NCI-H1048 (cell line): ENCODE measurements at places on chromosomes 11 and 22.

DNA sequence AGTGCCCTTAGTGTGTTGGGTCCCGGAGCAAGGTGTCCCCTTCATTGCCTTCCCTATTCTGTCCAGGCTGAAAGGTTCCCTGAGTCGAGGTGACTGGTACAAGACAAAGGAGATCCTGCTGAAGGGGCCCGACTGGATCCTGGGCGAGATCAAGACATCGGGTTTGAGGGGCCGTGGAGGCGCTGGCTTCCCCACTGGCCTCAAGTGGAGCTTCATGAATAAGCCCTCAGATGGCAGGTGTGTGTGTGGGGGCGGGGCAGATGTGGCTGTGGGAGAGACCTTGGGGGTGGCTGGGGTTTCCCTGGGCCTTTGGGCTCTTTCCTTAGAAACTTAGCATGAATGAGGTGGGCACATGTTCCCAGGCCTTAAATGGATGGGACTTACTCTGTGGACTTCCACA, 1.8 kb downstream of the NDUFV1 start:
- no peak for DNase-seq

GRCh38 chr11:75505916-75506692, 19.6 kb downstream of the GDPD5 start:
- no peak for DNase-seq

- no peak for DNase-seq
Measured at GRCh38 chr11:94330789-94331188, 26.4 kb downstream of the IZUMO1R start.

DNA sequence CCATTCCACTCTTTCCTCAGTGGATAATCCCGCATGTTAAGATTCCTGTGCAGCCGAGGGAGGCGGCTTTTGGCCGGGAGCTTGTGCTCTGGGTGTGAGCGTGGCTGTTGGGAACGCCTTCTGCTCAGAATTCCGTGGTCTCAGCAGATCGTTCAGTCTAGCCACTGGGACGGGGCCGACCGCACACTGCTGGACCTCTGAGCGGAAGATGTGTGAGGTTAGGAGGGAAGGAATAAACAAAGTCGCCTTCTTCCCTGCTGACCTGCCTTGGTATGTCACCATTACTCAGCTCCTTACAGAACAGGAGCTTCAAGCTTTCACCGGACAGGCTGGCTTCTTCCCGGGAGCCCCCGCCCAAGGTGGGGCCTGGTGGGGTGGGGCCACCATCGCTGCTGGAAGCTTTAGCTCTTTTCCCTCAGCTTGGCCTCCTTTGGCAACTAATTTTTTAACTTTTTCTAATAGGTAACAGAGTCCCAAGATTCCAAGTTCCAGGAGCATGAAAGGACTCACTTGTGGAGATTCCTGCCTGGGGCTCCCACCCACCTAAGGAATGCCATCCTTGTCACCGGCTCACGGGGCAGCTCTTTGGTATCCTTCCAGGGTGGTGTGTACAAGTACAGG, 22.5 kb upstream of the SEPTIN5 start:
- DNase-seq = no peak

GRCh38 chr11:38019072-38019775, 1421.2 kb upstream of the RAG2 start:
- no peak for DNase-seq

DNA sequence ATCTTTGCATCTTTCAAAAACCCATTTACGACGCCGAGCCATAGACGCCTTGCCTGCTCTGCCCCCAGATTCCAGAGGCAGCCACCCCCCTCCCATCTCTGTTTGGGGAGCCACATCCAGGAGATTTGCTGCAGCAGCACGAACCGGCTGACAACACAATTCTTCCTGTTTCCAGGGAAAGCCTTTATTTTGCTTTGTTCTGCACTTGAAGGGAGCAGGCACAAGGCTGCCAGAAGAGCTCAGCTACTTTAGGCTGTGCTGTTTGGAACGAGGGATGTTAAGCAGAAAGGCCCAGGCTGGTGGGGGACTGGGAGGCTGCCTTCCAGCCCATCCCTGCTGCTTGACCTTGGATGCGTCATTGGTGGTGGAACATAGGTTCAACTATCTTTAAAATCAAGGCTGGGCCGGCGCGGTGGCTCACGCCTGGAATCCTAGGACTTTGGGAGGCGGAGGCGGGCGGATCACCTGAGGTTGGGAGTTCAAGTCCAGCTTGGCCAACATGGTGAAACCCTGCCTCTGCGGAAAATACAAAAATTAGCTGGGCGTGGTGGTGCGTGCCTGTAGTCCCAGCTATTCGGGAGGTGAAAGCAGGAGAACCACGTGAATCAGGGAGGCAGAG, 243.9 kb downstream of the MIAT start:
- no peak for DNase-seq

GRCh38 chr11:6992026-6992425, 28.1 kb downstream of the ZNF214 start:
- no peak for DNase-seq

DNA sequence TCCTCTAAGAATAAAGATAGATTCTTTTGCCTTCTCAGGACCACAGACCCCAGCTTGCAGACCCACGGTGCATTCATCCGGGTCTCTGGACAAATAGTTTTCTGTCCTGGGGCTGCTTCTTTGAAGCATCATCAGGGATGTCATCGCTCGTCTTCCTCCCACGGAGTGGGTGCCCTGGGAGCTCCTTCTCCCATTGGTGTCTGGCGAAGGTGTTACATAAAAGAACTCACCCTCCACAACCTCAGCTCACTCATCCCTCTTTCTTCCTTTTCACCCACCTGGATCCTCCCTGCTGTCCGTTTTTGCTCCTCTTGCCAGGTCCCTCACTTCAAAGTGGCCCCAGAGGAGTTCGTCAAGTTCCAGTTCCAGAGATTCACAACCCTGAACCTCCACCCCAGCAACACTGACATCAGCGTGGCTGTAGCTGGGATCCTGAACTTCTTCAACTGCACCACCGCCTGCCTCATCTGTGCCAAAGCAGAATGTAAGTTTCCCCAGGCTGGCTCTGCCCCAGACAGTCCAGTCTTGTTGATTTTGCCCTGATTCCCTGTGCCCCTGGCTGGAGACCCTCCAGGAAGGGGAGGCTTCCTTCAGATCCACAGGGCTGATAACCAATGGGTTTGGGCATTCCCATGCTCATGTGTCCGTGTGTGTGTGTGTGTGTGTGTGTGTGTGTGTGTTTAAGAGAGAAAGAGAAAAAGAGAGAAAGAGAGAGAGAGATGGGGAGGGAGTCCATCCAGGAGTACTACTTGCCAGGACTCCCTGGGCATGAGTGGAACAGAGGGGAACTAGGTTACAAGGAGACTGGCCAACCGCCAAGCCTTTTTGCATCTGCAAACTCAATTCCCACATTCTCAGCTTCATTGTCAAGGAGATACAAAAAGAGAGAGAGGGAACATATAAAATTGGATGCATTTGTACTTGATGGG, 204.2 kb upstream of the TBCEL start:
- no peak for DNase-seq

- no peak for DNase-seq
Measured at GRCh38 chr22:29307596-29308147, 1.2 kb downstream of the GAS2L1 start.

- no peak for DNase-seq
Measured at GRCh38 chr11:61129639-61130523, 27.6 kb downstream of the CD5 start.

- DNase-seq = no peak
Measured at GRCh38 chr11:72378704-72379383, 55.5 kb downstream of the CLPB start.

DNA sequence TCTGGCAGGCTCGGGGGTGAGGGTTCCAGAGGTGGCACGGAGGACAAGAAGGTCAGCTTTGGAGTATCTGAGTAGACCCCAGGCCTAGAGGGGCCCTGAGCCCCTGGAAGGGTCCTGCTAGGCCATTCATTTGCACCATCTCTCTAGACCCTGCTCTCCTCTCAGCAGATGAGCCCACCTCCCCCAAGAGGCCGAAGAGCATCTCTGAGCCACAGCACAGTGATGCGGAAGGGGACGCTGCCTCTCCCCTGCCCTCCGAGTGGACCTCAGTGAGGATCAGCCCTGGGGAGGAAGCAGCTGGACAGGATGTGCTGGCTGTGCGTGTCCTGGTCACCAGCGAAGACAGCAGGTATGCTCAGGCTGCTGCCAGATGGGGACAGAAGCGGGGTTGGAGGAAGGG, 101.6 kb upstream of the PARVA start:
- no peak for DNase-seq
